ENCODE measurements at places on chromosomes 3 and 15. TPM values are rescaled to one million over a fixed set of nuclear protein-coding genes. Genes with fewer than 3 reads are reported as not detected.

MUC13 gene
- 7.0 TPM for total RNA-seq

BBS4 gene
- 15.3 TPM for total RNA-seq

PGBD4 gene
- 1.5 TPM for total RNA-seq

THRB gene
- 2.1 TPM for total RNA-seq

SPINK8 gene
- not detected for total RNA-seq

NRROS gene
- total RNA-seq: not detected

IGSF10 gene
- 0.32 TPM for total RNA-seq

UTS2B gene
- not detected for total RNA-seq

HDGFL3 gene
- total RNA-seq: 47.9 TPM

Data from A549 treated with AZD2906 at 1 μM for 4 hours (cell line).